ENCODE measurements at places on chromosomes 1 and 21.

DNA sequence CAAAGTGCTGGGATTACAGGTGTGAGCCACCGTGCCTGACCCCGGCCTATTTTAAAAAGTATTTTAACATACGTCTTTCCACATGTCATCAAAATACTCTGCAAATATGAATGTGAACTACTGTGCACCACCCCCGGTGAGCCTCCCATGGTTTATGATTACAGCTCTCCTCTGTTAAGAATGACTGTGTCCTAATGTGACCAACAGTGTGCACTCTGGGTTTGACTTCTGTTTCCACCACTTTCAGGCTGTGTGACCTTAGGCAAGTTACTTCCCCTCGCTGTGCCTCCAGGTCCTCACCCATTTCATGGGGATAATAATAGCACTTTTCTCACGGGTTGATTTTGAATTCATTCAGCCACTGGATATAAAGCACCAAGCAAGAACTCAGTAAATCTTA, 14.7 kb downstream of the AMPD2 start:
- no peak for DNase-seq

- DNase-seq = no peak
Observed at GRCh38 chr21:23021481-23021880, 2023.3 kb downstream of the NCAM2 start.

DNA sequence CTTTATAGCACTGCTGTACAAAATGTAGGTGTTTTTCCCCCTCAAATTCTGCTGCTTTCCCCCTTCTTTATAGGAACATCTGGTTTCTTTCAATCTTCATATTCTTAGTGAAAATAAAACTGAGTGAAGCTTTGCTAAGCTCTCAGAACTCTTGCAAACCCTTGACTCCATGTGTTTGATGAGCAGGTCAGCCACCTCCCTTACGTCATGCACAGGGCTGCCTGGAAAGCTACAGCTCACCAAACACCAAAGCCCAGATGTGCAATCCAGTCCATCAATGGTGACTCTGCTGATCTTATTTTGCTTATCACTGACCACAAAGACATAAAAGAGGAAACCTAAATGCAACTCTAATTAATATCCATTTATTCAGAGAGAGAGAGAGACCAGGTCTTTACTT, 5.5 kb downstream of the CACNA1E start:
- DNase-seq = no peak

DNA sequence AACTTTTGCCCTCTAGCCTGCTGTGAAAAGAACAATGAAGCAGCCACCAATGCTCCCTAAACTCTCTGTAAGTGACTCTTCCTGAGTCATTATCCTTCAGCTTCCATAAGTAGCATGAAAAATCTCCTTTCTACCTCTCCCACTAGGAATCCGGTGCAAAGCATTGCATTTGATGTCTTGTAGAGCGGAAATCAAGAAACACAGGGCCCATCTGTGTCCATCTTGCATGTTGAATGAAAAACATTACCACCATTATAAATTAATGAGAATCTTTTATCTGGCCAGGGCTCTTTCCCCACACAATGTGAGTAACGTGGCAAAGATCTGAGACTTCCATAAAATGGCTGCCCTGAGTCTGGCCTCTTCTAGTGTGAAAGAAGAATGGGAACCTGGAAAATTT, 324.4 kb downstream of the ADGRL2 start:
- DNase-seq = no peak

DNA sequence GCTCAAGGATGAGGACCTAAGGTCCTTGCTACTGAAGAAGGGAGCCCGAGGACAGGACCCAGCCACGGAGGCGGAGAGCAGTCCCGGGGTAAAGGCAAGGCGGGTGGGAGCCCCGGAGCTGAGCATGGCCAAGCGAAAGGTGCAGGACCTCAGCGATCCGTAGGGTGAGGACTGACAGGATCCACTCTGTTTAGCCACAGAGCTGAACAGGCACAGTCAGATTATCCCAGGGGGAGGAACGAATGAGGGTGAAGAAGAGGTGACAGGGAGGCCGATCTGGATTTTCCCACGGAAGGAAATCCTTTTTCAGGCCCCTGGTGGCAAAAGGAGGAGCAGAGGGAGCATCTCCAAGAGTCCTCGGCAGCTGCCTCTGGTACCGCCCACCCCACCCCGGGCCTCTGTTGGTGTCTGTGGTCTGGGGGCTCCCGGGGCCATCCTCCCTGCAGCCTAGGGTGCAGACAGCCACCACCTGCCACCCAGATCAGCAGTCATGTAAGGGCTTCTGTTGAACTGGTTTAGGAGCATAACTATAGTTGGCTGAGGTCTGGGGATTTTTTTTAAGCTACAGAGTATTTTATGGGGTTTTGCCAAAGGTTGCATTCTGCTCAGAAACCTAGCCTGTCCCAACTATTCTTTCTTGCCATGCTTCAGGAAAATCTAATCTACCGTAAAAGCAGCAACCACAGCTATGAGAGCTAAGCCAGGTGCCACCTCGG, 32.3 kb upstream of the LBR start:
- DNase-seq = no peak

DNA sequence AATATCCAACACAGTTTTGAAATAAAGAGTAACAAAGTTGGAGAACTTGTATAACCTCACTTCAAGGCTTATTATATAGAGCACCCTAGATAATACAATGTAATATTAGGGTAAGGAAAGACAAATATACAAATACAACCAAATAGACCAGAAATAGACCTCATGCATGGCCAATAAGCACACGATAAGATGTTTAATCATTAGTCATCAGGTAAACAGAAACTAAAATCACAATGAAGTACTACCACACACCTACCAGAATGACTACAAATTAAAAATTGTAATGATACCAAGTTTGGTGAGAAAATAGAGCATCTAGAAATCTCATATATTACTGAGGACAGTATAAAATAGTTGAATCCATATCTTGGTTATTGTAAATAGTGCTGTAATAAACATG, 20.3 kb upstream of the CTTNBP2NL start:
- no peak for DNase-seq

- DNase-seq = no peak
Observed at GRCh38 chr1:207933205-207933800, 22.4 kb upstream of the CD34 start.

GRCh38 chr1:191839891-191840290, 318.4 kb upstream of the RGS18 start:
- no peak for DNase-seq

DNA sequence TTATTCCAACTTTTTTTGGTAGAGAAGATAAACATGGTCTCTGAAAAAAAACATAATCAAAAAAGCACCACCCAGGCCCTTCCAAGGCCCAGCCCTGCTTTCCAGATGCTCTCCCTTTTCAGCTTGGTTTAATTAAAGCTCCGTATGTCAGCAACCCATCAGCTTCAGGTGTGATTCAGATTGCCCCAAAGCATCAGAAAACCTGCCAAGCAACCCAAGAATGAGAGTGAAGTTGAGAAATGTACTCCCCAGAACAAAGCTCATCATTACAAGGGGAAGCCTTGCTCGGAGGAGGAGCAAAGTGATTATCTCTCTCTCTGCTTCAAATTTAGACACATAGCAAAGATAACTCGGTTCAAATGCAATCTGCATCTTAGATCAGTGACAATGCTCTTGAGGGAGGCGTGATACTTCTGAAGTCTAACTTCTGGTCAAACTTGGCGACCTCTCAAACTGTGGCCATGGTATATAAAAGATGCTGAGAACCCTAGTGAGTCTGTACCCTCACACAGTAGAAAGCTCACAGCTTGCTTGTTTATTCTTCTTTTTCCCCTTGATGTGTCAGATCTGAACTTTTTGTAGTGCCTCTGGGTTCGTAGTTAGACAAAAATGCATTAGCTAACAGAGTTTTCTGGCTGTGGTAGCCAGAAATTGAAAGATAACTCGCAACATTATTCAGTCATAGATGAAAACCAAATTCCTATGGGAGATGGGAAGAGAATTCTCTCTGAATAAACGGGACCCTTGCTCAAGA, 63.3 kb upstream of the ZC3H11B start:
- no peak for DNase-seq

GRCh38 chr1:22665752-22666151, 12.7 kb downstream of the C1QB start:
- DNase-seq = peak; percentile 24

DNA sequence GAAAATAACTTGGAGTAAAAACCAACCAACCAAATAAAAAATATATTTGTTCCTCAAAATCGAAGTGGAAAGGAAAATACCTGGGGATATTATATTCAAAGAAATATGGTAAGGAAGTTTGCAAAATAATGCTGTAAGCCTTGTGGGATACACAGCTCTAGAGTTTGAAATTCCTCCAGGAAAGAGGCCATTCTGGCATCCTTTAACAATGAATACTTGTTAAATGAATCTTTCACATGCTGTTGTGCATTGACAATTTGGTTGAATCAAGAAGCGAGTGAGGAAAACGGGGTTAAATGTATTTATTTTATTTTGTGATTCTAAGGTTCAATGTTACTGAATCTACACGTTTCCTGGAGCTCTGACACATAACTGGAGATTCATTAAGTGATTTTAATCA, 30.5 kb upstream of the NTNG1 start:
- DNase-seq = no peak

DNA sequence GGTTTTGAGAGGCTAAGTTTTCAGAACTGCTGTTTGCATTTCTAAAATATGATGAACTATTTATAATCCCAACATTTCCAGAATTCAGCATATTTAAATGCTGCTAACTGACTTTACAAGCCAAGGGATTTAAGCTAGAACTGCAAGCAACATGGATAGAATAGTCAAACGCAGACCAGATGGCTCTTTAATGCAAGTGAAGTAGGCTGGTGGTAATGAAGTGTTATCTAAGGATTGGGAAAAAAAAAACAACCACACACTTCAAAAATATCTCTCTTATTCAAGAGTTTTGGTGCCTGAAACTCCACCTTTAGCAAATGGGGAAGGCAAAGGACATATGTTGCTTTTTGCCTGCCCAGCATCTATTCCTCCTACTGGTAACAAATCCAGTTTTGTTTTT, 20.9 kb upstream of the SSX2IP start:
- no peak for DNase-seq

DNA sequence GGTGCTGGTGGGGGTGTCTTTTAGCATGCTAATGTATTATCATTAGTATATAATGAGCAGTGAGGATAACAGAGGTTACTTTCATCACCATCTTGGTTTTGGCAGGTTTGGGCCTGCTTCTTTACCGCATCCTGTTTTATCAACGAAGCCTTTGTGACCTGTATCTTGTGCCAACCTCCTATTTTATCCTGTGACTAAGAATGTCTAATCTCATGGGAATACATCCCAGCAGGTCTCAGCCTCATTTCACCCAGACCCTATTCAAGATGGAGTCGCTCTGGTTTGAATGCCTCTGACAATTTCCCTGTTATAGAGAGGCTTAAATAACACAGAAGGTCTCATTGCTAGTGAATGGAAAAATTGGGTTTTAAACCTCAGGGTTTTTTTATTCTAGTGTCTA, 300.8 kb upstream of the PROX1 start:
- DNase-seq = no peak

- DNase-seq = no peak
Observed at GRCh38 chr1:23114424-23115079, 54.1 kb downstream of the LUZP1 start.

- peak; percentile 26 for DNase-seq
Observed at GRCh38 chr1:11749203-11749689, 12.7 kb upstream of the C1orf167 start.

GRCh38 chr1:222592171-222592570, 2.4 kb upstream of the TAF1A start:
- no peak for DNase-seq

DNA sequence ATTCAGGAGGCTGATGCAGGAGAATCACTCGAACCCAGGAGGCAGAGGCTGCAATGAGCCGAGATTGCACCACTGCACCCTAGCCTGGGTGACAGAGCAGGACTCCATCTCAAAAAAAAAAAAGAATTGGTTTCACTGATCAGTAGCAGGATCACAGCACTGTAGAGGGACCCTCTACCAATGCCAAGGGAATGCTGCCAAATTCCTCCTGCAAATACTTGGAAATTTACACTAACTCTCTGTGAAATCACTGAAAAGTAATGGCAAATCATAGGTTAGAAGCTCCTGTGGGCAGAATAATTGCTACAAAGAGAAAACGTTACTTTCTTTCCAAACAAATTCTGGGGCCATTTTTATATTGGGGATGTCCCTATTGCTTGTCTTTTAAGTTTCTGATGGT, 6.7 kb upstream of the GPR25 start:
- DNase-seq = no peak

DNA sequence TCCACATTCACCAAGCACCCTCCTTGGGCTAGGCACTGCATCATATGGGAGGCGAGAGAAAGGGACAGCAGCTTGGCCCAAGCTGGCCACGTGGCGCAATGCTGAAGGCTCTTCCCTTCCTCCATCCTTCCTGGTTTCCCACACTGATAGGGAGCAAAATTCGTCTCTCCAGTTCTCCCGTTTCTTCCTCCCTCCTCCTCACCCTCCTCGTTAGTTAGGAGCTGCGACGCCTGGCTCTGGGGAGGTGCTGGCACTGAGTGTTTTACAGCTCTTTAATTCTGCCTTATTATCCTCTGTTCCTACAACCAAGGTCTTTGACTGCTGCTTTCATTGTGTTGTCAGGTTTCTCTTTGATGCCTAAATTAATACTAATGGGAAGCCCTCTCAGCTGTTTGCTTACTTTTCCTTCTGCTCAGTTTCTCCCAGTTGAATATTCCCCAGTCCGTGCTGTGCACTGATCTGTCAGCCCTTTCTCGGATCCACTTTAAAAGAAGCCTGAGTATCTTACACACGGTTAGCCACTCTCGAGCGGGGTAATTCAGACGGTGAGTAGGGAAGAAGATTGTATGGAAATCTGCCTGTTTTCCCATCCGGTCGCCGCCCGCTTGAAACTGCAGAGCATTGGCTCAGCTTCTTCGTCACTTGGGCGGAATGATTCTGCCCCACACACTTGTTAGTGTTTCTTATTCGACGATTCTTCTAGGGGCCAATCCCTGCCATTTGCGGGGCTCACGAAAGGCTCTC, 56.2 kb upstream of the SMYD2 start:
- DNase-seq = no peak

DNA sequence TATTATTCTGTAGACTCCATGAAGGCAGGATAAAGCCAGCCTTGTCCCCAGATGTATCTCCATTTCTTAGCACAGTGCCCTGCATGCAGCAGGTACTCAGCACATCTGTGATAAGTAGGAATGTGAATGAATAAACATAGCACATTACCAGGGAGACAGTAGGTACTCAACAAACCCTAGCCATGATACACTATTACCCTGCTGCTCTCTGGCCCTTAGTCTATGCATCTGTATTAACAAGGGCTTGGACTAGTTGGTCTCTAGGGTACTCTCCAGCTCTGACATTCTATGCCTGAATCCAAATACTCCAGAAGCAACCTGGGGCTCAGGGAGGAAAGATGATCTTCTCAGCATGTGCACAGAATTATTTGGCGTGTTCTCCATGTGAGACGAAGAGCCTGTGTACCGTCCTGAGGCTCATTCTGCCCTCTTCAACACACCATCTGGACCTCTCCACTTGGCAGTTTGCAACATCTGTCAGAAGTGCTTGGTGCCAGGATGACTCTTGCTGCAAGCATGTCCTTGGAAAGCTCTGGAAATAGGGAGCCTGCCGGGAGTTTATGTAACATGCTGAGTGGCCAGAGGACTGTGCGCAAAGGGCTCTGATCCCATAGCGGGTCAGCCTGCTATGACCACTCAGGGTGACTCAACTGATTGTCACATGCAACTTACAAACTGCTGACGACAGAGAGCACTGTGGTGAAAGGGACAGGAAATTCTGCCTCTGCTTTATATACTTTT, 228.2 kb upstream of the USP24 start:
- peak; percentile 60 for DNase-seq

- DNase-seq = no peak
Observed at GRCh38 chr1:160618327-160618726, 28.5 kb downstream of the SLAMF1 start.

Measured in HCT116 (cell line).